ENCODE measurements at places on chromosomes 2 and 18.

GRCh38 chr2:10880586-10881321, 31.0 kb upstream of the KCNF1 start:
- no peak for DNase-seq

DNA sequence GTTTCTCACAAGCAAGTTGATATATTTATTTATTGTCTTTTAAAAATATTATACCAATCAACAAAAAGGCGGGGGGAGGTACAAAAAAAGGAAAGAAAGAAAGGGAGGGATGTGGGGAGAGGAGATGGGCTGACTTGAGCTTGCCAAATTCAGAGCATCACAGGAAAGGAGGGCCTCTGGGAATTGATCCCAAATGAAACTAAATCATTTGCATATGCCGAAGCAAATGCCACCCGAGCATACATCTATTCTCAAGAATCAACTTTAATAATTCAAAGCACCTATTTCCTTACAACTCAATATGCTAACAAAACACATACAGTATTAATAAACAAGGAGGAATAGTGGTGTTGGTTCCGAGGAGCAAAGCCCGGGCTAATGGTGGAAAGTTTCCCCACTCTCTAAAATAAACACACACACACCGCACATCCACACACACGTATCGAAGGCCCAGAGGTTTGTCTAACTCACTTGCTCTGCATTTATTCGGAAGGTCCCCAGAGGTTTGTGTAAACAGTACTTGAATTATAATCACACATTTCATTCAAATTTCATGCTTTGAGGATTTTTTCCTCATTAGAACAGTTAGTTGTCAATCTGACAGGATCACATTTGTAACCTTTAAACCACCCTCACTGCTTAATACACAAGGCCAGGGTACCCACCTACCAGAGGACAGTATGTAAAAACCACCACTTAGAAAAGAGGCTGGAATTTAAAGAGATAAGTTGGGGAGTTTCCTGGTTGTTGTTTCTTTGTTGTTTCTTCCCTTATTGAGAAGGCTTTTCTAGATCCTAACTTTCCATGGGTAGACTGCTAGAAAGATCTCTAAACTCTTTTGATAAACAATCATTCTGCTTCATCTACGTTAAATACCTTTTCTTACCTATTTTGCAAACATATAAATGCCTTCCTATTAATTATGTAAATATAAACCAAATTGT, 264.7 kb downstream of the TCF4 start:
- DNase-seq = no peak

- peak; percentile 41 for DNase-seq
Measured at GRCh38 chr2:127355407-127356008, 32.3 kb downstream of the MAP3K2 start.

GRCh38 chr2:7771781-7772180, 854.6 kb downstream of the RNF144A start:
- no peak for DNase-seq

DNA sequence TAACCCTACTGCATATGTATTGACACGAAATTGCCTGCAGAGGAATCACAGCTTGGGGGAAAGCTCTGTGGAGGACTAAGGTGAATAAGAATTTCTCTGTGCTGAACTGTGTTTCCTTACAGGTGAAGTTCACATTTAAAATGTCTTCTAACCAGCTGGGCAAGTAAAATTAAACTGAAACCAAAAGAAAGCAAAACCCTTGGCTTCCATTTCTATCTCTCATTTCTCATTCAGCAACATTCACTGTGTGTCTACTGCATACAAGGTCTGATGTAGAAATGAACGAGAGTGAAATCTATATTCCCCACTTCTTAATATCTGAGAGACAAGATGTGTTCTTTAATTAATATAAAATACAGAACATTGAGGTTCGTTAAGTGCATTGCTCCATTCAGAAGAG, 397.3 kb downstream of the SOX11 start:
- no peak for DNase-seq

DNA sequence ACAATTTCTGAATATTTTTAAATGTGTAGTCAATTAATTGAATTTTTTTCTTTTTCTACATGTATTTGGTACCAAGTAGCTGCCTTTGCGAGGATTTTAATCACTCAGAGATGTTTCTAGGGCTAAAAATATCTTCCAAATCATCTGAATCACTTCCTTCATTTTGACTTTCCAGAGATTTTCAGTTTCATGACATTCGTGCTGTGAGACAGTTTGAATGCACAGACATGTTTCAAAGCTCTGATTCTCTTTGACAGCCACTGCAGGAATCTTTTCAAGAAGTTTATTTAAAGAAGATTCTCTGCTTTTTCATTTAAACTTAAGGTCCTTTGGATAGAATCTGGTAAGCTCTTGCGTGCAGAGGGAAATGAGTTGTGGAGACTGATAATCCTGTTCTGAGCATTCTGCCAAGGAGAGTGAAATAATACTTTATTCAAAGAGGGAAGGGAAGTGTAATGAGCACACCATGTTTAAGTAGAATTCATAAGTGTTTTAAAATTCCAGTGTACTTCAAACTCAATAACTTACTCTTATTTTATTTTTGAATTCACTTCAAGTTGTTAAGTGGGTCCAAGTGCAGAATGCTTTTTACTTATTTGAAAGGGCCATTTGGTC, 9.7 kb downstream of the CYBRD1 start:
- no peak for DNase-seq

DNA sequence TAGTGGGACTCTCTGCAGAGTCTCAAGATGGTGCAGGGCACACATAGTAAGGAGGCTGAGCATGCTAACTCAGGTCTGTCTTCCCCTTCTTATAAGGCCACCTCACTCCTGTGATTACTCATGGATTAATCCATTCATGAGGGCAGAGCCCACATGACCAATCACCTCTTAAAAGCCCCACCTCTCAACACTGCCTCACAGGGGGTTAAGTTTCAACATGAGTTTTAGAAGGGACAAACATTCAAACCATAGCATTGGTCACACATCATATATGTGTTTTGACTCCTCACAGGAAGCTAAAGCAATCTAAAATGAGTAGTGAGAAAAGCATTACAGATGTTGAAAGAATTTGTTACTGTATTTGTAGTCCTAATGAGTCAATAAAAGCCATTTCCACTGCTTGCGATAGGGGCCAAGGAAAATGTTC, 57.5 kb downstream of the DTNA start:
- no peak for DNase-seq

GRCh38 chr2:46014911-46015654, 282.1 kb upstream of the EPAS1 start:
- DNase-seq = no peak

- no peak for DNase-seq
Measured at GRCh38 chr18:27585602-27586173, 400.6 kb upstream of the CHST9 start.

- no peak for DNase-seq
Measured at GRCh38 chr2:149716687-149717086, 129.1 kb upstream of the MMADHC start.

GRCh38 chr18:63157293-63158011, 162.1 kb downstream of the BCL2 start:
- peak; percentile 44 for DNase-seq

Data from activated naive CD4-positive, alpha-beta T cell treated with anti-CD3 and anti-CD28 coated beads, Interleukin-2, amount 10 ng/mL, durations not matched to agents 7 days and 5 days (primary cell).